Dermis blood vessel endothelial cell (primary cell): ENCODE measurements at places on chromosomes 13 and 19. TPM values are rescaled to one million over a fixed set of nuclear protein-coding genes. Genes with fewer than 3 reads are reported as not detected.

GRCh38 chr19:22616659-22617058, 17.5 kb upstream of the ZNF492 start:
- no peak for DNase-seq

IGFLR1 gene
- total RNA-seq = 1.9 and 2.2 TPM in 2 replicates

- DNase-seq = no peak
Measured at GRCh38 chr13:33438918-33439317, 153.4 kb upstream of the STARD13 start.

DNA sequence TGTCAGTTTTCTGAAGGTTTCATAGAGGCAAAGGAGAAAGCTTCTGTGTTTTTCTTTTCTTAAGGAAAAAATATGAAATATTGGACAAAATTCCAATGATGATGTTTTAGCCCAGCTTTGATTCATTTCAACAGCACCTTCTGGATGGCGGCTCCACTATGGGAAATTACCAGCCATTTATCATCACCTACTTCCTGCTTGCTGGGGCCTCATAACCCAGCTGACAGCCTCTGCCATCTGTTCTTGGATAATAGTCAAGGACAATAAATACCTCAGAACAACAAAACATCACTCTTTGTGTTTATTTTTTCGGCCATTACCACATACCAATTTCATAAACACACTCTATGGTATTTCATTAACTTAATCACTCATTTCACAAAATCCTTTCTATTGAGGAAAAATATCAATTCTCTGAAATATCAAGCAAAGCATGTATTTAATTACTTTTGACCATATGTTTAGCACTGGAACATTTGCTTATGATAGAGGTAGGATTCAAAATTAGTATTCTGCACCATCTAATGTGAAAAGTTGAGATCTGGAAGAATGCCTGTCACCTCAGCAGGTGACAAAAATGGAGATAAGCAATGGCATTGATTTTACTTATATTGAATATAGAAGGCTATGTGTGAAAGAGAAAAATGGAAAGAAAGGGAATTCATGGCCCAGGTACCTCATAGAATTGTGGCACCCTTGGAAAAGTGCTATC, 629.7 kb downstream of the LIG4 start:
- peak; percentile 58 for DNase-seq

GRCh38 chr19:23925285-23925684, 10.6 kb downstream of the ZNF726 start:
- no peak for DNase-seq

GRCh38 chr13:91216928-91217700, 130.4 kb upstream of the MIR17HG start:
- DNase-seq = no peak

TTC9B gene
- not detected in 2 replicates for total RNA-seq

KMT2B gene
- 7.3 and 15.4 TPM in 2 replicates for total RNA-seq

GRCh38 chr19:38492181-38492813, 58.8 kb downstream of the RYR1 start:
- DNase-seq = no peak

- DNase-seq = peak; percentile 53
Measured at GRCh38 chr13:23427881-23428528, 5.5 kb downstream of the SACS start.

ANGPTL8 gene
- total RNA-seq = not detected in 2 replicates

DNA sequence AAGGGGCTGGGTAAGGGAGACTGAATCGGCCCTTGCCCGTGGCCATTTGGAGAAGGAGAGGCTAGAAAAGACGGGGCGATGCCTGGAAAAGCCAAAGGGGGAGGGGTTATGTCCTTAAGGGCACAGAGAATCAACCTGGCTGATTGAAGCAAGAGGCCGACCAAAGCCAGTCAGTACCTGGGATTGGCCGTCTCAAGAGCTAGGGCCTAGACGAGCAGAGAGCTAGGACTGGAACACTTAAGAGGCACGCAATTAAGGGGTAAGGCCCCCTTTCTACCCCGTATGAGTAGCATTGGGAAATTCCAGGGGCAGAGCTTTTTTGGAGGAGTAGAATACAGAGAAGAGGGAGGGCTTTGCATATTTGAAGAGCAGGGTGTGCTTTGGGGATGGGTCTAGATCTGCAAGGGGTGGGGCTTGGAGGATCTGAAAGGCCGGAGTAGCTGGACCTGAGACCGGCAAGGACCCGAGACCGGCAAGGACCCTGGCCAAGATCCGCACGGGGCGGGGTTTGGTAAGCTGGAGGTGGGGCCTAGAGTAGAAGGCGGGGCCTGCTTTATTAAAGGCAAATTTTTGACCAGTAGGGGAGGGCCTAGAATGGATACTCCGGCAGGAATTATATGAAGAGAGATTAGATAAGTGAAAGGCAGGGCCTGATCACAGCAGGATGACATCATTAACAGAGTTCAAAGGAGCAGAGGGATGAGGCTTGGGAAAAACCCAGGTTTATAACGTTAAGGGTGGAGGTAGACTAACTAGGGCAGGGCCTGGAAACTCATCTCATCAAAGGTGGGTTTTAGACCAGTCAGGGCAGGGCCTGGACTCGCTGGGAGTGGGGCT, 10.7 kb upstream of the CACNG6 start:
- DNase-seq = peak; percentile 90

CEACAM6 gene
- total RNA-seq = not detected in 2 replicates

- no peak for DNase-seq
Measured at GRCh38 chr19:4728871-4729270, 5.2 kb upstream of the DPP9 start.

GRCh38 chr19:47247308-47247990, 8.9 kb upstream of the CCDC9 start:
- DNase-seq = peak; percentile 84

KBTBD6 gene
- 10.4 and 10.6 TPM in 2 replicates for total RNA-seq

GRCh38 chr13:62432295-62432694, 1016.6 kb upstream of the PCDH20 start:
- no peak for DNase-seq

GRCh38 chr13:29774830-29775229, 75.6 kb downstream of the UBL3 start:
- no peak for DNase-seq

GRCh38 chr19:33477781-33478180, 43.8 kb downstream of the PEPD start:
- peak; percentile 11 for DNase-seq

GRCh38 chr19:31531326-31531725, 182.1 kb upstream of the TSHZ3 start:
- no peak for DNase-seq

TEX26 gene
- not detected in 2 replicates for total RNA-seq
